Peyer's patch (tissue), 4 donors: ENCODE measurements at places on chromosomes 4 and X.
A peak's percentile ranks its signal among the peaks of the same experiment; 100 is the strongest.

DNA sequence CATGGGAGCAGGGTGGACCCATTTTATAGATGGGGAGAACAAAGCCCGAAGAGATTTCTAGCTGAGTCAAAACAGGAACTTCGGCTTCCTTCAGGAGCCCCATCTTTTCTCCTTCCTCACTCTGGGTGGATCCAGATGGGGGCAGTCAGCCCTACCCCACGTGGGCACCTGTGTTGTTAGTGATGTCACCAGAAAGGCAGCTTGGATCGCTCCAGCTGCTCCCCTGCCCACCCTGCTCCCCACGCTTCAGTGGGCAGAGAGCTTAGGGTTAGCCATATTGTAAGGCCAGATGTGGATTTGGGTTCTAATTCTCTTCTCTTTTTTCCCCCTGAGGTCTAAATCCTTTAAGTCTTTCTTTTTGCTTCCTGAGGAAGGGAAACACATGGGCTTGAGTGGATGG, 132.3 kb upstream of the PJA1 start:
- H3K27me3 ChIP-seq: no peaks in the 10 kb centered on the region
- H3K4me1 ChIP-seq: no peaks in the 10 kb centered on the region
- H3K4me3 ChIP-seq: no peak overlapping the region
- no peak overlapping the region for H3K27ac ChIP-seq
- no peak for DNase-seq

DNA sequence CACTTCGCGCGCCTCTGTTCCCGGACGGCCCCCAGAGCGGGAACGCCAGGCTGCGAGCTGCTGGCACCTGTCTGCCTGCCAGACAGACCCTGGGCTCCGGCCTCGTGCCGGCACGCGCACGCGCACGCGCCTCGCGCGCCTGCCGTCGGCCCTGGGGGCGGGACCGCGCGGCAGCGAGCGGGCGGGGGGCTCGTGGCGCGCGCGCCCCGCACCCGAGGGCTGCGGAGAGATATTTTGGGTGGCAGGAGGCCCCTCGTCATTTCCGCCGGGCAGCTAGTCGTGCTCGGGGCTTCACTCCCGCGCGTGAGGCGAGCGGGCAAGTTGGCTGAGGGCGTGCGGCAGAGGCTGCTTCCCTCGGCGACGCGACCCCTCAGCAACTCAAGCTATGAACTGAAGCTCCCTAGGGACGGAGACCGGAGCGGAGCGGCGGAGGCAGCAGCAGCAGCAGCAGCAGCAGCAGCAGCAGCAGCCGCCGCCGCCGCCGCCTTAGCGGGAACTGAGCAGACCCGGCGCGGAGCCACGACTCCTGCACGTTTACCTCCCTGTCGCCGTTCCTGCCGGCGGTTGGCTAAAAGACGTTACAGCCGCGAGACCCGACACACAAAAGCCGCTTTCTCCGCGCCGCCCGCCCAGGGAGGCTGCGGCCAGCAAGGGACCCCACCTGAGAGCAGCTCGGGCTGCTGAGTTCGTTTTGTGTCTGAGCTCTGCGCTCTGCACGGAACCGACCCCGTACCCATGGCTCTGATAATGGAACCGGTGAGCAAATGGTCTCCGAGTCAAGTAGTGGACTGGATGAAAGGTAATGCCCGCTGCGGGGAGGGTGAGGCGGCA, at the start of gene CNKSR2:
TSS of gene CNKSR2 (plus strand) at position 256 of the 831 bp plus-strand sequence. CDS start at position 736, 480 bp downstream.
- H3K27me3 ChIP-seq: no peaks in the 10 kb centered on the region
- no peaks in the 10 kb centered on the region for H3K36me3 ChIP-seq
- H3K4me3 ChIP-seq: peak within 1 kb of the TSS; percentile 48
- no peak within 1 kb of the TSS for H3K27ac ChIP-seq
- peak; percentile 58 for DNase-seq

DNA sequence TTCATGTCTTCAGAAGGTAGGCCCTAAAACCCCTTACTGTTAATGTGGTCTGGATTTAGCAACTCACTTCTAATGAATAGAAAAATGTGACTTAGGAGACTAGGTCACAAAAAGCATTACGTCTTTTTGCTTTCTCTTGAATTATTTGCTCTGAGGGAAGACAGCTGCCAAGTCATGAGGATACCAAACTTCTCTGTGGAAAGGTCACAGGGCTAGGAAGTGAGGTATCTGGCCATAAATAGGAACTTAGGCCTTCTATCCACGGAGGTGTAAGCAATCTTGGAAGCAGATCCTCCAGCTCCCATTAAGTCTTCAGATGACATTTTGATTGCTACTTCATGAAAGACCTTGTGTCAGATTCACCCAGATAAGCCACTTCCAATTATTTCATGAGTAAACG, 120.6 kb downstream of the JADE1 start:
- no peaks in the 10 kb centered on the region for H3K27me3 ChIP-seq
- no peak overlapping the region for H3K27ac ChIP-seq
- no peaks in the 10 kb centered on the region for H3K4me1 ChIP-seq
- H3K36me3 ChIP-seq: no peaks in the 10 kb centered on the region

GRCh38 chr4:158605393-158605792, 66.3 kb downstream of the C4orf46 start:
- H3K4me1 ChIP-seq: no peaks in the 10 kb centered on the region
- H3K27me3 ChIP-seq: no peaks in the 10 kb centered on the region
- H3K4me3 ChIP-seq: no peak overlapping the region
- no peak for DNase-seq
- H3K36me3 ChIP-seq: no peaks in the 10 kb centered on the region

GRCh38 chr4:18734405-18734804, 712.9 kb upstream of the LCORL start:
- no peak overlapping the region for H3K4me3 ChIP-seq
- no peaks in the 10 kb centered on the region for H3K36me3 ChIP-seq
- H3K27ac ChIP-seq: no peak overlapping the region
- DNase-seq: no peak
- no peaks in the 10 kb centered on the region for H3K27me3 ChIP-seq

- H3K4me3 ChIP-seq: no peak overlapping the region
- H3K27me3 ChIP-seq: no peaks in the 10 kb centered on the region
- H3K27ac ChIP-seq: no peak overlapping the region
- no peak for DNase-seq
- H3K36me3 ChIP-seq: no peaks in the 10 kb centered on the region
Measured at GRCh38 chr4:183493246-183493645, 11.6 kb upstream of the ING2 start.

DNA sequence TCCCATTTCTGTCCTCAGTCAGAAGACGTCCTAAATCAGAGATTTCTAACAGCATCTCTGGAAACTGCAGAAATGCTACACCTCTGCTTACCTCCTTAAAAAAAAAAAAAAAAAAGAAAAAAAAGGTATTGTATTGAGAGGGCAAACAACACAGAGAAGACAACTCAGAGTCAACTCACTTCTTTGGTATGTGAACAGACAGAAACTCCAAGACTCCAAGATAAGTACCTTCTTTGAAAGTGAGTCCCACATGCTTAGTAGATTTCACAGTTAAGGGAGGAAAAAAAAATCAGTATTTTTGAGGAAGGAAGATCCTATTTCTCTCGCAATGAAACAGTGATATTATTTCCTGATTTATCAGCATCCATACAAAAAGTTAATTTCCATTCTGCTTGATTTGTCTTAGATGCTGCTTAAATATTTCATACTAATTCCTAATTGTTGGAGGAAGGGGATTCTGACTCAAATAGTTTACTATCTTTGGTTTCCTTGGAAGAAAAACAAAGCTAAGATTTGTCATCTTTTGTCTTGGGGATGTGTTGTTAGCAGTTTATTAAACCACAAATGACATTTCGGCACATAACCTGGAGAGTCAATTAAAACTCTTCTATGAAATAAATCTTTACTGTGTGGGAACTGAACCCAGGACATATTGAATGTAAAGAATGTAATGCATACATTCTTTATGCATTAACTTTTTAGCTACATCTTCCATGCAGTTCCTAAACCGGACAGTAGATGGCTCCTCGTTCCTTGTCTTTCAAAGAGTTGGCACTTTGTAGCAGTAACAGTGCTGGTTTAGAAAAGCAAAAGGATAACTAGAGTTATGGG, 4.7 kb downstream of the RASGEF1B start:
- no peak overlapping the region for H3K4me3 ChIP-seq
- peak; percentile 83 for DNase-seq
- H3K36me3 ChIP-seq: no peaks in the 10 kb centered on the region
- H3K27me3 ChIP-seq: no peaks in the 10 kb centered on the region
- no peak overlapping the region for H3K27ac ChIP-seq
- H3K4me1 ChIP-seq: peaks cover 47% of the 10 kb centered on the region

- H3K4me1 ChIP-seq: no peaks in the 10 kb centered on the region
- no peak overlapping the region for H3K4me3 ChIP-seq
- no peak for DNase-seq
- H3K27ac ChIP-seq: no peak overlapping the region
Measured at GRCh38 chr4:5399790-5400421, 308.5 kb downstream of the EVC2 start.

GRCh38 chrX:98067611-98068010, 1183.9 kb downstream of the RPA4 start:
- no peaks in the 10 kb centered on the region for H3K27me3 ChIP-seq
- DNase-seq: no peak
- H3K4me3 ChIP-seq: no peak overlapping the region
- no peaks in the 10 kb centered on the region for H3K4me1 ChIP-seq
- H3K36me3 ChIP-seq: no peaks in the 10 kb centered on the region

GRCh38 chr4:122826079-122826527, 528 bp upstream of the FGF2 start:
- peak overlapping the region; percentile 58 for H3K4me3 ChIP-seq
- H3K27ac ChIP-seq: peak overlapping the region; percentile 76
- no peaks in the 10 kb centered on the region for H3K36me3 ChIP-seq

GRCh38 chrX:149462849-149463248, 42.3 kb downstream of the IDS start:
- no peak overlapping the region for H3K4me3 ChIP-seq
- DNase-seq: no peak
- H3K4me1 ChIP-seq: no peaks in the 10 kb centered on the region
- H3K27ac ChIP-seq: no peak overlapping the region
- H3K27me3 ChIP-seq: no peaks in the 10 kb centered on the region
- no peaks in the 10 kb centered on the region for H3K36me3 ChIP-seq

DNA sequence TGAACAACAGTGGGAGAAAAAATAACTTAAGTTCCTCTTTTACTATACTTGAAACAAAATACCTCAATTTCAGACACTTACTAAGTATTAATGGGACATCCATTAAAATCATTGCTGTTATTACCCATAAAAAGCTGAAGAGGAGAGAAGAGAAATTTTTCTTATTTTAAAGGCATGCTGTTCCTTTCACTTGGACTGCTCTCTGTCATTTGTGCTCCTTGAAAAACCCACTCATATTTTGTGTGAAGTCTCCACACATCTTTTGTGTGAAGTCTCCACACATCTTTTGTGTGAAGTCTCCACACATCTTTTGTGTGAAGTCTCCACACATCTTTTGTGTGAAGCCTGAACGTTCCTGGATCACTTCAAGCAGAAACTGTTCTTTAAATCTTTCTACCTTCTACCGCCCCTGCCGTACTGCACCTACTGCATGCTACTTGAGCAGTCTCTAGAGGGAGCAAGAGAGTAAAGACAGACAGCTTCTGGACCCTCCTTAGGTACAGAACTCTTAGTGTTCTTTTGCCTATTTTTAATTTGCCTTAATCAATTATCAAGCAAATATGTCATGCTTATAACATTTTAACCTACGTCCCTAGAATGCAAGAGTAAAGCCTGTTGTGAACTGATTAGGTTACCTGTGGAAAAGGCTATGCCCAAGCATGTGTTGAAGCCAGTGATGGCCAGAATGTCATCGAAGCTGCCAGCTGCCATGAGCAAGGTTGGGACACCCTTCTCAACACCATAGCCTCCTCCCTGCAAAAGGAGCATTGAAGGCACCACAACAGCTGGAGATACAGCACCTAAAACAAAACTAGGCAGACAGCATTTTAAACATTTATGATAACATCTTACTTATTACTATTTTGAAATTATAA, 27.1 kb upstream of the SLC9B1 start:
- no peaks in the 10 kb centered on the region for H3K27me3 ChIP-seq

- no peak for DNase-seq
- no peaks in the 10 kb centered on the region for H3K27me3 ChIP-seq
- H3K27ac ChIP-seq: no peak overlapping the region
- H3K4me3 ChIP-seq: no peak overlapping the region
- H3K36me3 ChIP-seq: no peaks in the 10 kb centered on the region
Measured at GRCh38 chr4:158234671-158235070, 24.4 kb downstream of the TMEM144 start.

- H3K27me3 ChIP-seq: no peaks in the 10 kb centered on the region
- no peak overlapping the region for H3K4me3 ChIP-seq
- no peak for DNase-seq
- H3K4me1 ChIP-seq: peaks cover 12% of the 10 kb centered on the region
- H3K27ac ChIP-seq: peak overlapping the region; percentile 30
Measured at GRCh38 chr4:1175635-1176229, 3.3 kb upstream of the SPON2 start.

- no peaks in the 10 kb centered on the region for H3K36me3 ChIP-seq
- H3K27ac ChIP-seq: no peak overlapping the region
- no peaks in the 10 kb centered on the region for H3K27me3 ChIP-seq
- no peak overlapping the region for H3K4me3 ChIP-seq
Measured at GRCh38 chr4:150781191-150781590, 199.2 kb downstream of the MAB21L2 start.

- no peaks in the 10 kb centered on the region for H3K27me3 ChIP-seq
- H3K36me3 ChIP-seq: no peaks in the 10 kb centered on the region
- H3K27ac ChIP-seq: peak within 1 kb of the TSS; percentile 88
- H3K4me1 ChIP-seq: no peaks in the 10 kb centered on the region
- DNase-seq: peak; percentile 100
Measured at GRCh38 chr4:147617173-147617840, at the start of gene TMEM184C. TSS of gene TMEM184C (plus strand) at chr4:147617397. CDS start at chr4:147617957, 560 bp downstream.

- peak overlapping the region; percentile 99 for H3K4me3 ChIP-seq
- no peaks in the 10 kb centered on the region for H3K27me3 ChIP-seq
- peak overlapping the region; percentile 88 for H3K27ac ChIP-seq
- peak; percentile 47 for DNase-seq
Measured at GRCh38 chr4:87219632-87220093, 755 bp downstream of the KLHL8 start.

DNA sequence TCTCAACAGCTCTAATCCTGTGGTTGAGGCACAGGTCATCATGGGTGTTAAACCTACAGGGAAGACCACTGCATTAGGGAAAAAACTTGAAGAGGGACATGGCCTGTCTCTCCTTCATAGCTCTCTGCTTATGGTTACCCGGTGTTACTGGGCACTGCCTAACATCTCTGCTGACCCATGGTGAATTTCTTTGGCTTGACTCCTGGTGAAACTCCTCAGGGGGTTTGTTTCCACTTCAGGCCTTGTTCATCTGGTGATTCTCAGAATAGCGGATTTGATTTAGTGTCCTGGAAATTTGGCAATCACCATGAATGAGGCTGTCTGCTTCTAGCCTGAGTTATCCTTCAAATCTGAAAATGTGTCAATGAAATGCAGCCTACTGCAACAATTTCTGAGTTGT, 114.4 kb downstream of the ZNF518B start:
- no peak for DNase-seq
- H3K27ac ChIP-seq: no peak overlapping the region
- H3K4me3 ChIP-seq: no peak overlapping the region
- H3K36me3 ChIP-seq: no peaks in the 10 kb centered on the region
- no peaks in the 10 kb centered on the region for H3K27me3 ChIP-seq

DNA sequence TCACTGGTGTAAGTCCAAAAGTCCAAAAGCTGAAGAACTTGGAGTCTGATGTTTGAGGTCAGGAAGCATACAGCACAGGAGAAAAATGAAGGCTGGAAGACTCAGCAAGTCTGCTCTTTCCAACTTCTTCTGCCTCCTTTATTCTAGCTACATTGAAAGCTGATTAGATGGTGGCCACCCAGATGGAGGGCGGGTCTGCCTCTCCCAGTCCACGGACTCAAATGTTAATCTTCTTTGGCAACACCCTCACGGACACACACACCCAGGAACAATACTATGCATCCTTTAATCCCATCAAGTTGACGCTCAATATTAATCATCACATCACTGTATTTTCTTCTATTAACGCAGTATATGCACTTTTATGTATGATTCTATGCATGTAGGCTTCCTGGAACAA, 931.6 kb upstream of the GRIA3 start:
- H3K27me3 ChIP-seq: no peaks in the 10 kb centered on the region
- H3K27ac ChIP-seq: no peak overlapping the region
- H3K4me1 ChIP-seq: no peaks in the 10 kb centered on the region
- H3K4me3 ChIP-seq: no peak overlapping the region
